ENCODE measurements at places on chromosomes 5 and 9. TPM values are rescaled to one million over a fixed set of nuclear protein-coding genes. Genes with fewer than 3 reads are reported as not detected.

The STKLD1 gene
- 1.5 TPM for polyA plus RNA-seq

DNA sequence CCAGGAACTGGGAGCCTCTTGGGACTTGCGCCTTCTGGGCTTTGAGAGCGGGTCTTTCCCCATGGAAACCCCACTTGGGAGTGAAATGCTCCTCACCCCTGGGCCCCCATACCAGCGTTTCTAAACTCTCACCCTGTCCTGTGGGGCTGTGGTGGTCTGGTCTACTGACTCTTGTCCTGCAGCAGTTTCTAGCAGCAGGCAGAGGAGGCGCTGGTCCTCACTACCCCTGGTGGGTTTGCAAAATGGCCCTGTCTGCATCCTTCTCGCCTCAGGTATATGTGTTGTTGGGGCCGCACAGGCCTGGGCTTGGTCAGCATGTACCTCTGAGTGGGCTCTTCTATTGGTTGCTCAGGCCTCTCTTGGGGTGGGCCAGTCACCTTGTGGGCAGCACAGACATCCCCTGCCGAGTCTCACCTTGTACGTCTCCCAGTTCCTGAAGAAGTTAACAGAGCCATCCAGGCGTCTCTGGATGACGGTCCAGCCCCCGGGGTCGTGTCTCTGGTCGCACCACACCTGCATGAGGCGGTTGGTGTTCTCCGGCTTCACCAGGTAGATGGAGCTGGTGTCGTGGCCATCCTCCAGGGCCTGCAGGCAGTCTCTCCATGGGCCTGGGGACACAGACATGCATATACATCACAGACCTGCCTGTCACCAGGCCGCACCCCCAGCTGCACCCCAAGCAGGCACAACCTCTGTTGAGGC lies 29.0 kb downstream of the ANGPTL2 start:
- no peak for DNase-seq

GRCh38 chr9:110869931-110870330 lies 168.3 kb downstream of the LPAR1 start:
- DNase-seq, result no peak

- DNase-seq, result no peak
Measured at GRCh38 chr5:148014276-148014675, 49.5 kb upstream of the SPINK5 start.

DNA sequence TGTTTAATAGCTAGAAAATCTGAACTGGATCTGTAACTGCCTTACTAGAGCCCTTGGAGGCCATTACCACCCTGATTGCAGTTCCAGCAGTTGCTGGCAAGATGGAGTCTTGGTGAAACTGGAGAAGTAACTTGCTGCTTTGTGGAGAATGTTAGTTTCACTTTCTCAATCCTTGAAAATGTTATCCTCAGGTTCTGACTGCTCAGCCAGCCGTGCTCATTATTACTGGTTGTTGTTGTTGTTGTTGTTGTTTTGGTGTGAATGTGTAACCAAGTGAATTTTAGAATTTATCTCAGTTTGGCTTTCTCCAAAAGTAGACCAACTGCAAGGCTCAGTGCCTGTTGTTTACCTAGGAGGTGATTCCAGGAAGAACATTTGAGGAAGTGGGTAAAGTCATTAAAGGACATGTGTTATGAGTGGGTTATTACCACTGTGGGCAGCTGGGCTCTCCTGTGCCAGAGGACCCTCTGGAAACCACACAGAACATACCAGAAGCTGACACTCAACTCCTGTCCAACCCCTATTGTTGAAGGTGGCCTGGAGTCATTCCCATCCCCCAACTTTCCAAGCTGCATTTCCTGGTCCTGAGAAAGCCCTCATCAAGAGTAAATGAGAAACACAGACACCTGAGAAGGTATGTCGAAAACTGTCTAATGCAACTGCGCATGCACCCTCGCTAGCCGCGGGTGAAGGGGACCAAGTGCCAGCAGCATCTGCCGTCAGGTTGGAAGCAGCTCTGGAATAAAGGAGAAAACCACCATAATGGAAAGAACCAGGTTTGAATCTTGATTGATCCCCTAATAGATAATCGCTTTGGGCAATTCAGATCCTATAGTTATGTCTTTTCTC lies 111.6 kb downstream of the CMYA5 start:
- peak; percentile 32 for DNase-seq

GRCh38 chr5:90740244-90740799 lies 181.7 kb downstream of the ADGRV1 start:
- DNase-seq, result no peak

The SLC36A1 gene
- polyA plus RNA-seq, result 21.6 TPM

DNA sequence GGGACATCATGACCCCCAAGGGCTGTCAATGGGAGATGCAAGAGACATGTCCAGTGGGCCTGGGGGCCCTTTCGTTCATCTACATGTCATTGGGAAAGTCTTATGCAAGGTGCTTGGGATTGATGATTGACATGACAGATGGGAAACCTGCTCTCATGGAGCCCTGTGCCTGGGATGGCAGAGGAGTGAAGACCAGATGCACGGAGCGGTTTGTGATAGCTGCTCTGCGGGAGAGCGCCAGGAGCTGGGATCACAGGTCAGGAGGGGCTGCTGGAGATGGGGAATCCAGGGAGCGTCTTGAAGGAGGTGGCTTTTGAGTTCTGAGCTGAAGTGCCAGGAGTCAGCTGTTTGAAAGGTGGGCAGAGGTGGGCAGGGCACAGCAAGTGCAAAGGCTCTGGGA lies 104.3 kb downstream of the FGF18 start:
- no peak for DNase-seq

GRCh38 chr5:116788851-116789403 lies 214.3 kb upstream of the SEMA6A start:
- DNase-seq, result no peak

The TPPP gene
- 7.7 TPM for polyA plus RNA-seq

DNA sequence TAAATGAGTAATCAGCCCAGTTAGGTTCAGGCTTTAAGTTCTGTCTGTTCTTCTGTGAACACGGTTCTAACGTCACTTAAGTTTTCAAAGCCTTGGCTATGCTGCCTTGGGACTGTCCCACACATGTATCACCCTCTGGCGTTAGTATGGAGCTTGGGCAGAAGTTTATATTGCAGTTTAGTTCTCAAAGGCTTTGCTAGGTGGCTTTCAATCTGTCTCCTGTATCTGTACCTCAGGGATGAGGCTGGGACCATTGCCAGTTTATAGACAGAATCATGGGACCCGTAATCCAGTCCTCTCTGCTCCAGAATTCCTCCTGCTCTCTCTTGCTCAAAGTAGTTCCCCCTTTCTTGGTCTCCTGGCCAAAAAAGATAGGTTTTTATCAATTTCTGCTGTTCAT lies 12.1 kb downstream of the C9orf40 start:
- DNase-seq, result peak; percentile 6

GRCh38 chr9:125699870-125700269 lies 7.1 kb downstream of the MAPKAP1 start:
- no peak for DNase-seq

The HMCN2 gene
- polyA plus RNA-seq, result 7.5 TPM

The SLC45A2 gene
- 0.65 TPM for polyA plus RNA-seq

The TRIP13 gene
- 7.8 TPM for polyA plus RNA-seq

GRCh38 chr9:118975736-118976135 lies 393.5 kb downstream of the BRINP1 start:
- no peak for DNase-seq

DNA sequence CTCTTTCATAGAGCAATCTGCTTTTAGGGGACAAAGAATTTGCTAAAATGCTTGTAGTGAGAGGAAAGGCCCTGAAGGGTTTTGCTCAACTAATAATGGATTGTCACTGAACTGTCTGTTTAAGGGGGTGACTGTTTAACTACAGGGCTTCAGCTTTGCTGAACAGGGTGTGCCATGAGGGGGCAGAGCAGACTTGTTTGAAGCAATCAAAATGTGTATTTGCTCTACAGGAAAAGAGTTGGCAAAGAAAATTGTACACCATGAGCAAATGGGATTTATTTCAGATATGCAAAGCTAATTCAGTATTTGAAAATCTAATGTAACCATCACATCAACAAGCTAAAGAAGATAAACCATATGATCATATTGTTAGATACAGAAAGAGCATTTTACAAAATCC lies 154.3 kb downstream of the GABRG2 start:
- no peak for DNase-seq

DNA sequence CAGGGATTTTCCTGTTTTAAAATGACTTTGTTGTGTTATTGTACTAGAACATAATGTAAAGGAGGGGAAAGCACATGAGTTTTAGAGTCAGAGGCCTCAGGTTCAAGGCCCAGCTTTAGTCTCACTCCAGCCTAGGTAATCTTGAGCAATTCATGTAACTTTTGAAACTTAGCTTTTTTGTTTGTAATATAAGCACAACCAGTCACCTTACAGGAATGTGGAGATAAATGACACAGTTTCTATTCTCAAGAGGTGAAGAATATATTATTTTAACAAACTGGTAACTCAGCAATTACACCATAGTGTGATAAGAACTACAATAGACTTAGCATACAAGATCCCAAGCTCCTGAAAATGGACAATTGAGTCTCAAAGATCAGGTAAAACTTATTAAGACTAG lies 51.2 kb downstream of the ADAMTS19 start:
- no peak for DNase-seq

- no peak for DNase-seq
Measured at GRCh38 chr5:141669520-141669919, 12.5 kb downstream of the ARAP3 start.

- DNase-seq, result no peak
Measured at GRCh38 chr5:17309462-17309861, 92.0 kb downstream of the BASP1 start.

The SLC26A2 gene
- polyA plus RNA-seq, result 8.6 TPM

The TMEFF1 gene
- 2.7 TPM for polyA plus RNA-seq

GRCh38 chr5:136062366-136063274 lies 33.8 kb downstream of the TGFBI start:
- DNase-seq, result no peak

GRCh38 chr5:151347369-151347768 lies at the start of gene SLC36A2:
Gene SLC36A2, minus strand, starts transcription at chr5:151347559. Its CDS starts 99 bp downstream, at chr5:151347460.
- DNase-seq, result no peak

GRCh38 chr5:176803068-176803942 lies 7.1 kb upstream of the UNC5A start:
- DNase-seq, result no peak

The GLRA1 gene
- polyA plus RNA-seq, result not detected

DNA sequence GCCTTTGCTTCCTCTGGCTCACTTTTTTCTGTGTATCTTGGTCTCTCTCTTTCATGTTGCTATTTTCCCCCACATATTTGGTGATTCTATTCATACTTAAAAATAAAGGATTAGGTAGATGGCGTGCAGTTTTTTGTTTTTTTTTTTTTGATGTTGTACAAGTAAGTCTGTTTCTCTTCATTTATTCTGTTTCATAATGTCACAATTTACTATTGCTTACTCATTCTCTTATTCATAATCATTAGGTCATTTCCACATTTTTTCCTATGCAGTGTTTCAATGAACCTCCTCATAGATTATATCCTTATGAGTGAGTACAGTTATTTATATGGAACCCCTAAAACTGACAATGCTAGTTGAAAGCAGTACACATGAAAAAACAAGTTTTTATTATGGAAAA lies 136.3 kb downstream of the APBA1 start:
- no peak for DNase-seq

- DNase-seq, result no peak
Measured at GRCh38 chr9:88653911-88654310, 118.9 kb downstream of the NXNL2 start.

- DNase-seq, result no peak
Measured at GRCh38 chr9:91921371-91921770, 28.7 kb downstream of the ROR2 start.

DNA sequence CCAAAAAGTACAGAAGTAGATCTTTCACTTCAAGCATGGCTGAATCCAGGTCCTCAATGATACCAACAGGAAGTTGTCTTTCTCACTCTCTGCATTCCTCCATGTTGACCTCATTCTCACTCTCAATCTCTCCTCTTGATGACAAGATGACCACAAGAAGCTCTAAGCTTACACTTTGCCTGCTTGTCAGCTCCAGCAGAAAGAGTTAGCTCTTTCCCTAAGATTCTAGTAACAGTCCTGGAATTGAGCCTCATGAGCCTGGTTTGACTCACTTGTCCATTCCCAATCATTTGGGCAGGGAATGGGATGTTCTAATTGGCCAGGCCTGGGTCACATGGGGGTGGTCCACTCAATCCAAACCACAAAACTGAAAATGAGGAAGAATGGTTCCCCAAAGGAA lies 3.3 kb upstream of the CLTA start:
- no peak for DNase-seq

- DNase-seq, result no peak
Measured at GRCh38 chr5:77761606-77762005, 14.5 kb downstream of the TBCA start.

DNA sequence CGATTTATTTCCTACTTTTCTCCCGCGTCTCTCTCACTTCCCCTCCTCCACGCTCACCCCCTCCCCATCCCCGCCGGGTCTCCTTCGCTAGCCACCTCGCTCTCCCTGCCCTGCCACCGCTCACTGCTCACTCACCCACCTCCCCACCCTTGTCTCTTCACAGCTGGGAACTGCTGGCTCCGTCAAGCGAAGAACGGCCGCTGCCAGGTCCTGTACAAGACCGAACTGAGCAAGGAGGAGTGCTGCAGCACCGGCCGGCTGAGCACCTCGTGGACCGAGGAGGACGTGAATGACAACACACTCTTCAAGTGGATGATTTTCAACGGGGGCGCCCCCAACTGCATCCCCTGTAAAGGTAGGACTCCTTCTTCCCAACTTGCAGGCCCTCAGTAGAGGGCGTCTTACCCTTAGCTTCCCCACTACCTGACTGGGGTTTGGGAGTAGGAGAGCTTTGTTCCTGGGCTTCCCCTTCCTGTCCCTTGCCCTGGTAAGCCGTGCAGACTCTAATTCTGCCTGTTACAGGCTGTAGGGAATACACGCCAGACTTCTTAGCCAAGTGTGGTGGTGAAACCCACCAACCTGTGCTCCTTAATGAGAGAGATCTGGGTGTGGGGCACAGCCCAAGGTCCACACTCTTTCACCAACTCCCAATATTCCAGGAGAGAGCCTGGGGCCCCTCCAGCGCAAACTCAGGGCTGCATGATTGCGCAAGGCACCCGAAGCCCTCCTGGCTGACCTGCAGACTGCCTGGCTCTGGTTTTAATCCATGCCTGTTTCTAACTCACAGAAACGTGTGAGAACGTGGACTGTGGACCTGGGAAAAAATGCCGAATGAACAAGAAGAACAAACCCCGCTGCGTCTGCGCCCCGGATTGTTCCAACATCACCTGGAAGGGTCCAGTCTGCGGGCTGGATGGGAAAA lies 2.5 kb downstream of the FST start:
- DNase-seq, result no peak

- no peak for DNase-seq
Measured at GRCh38 chr9:128225770-128226411, 22.7 kb downstream of the DNM1 start.

The IFNB1 gene
- not detected for polyA plus RNA-seq

The NEURL1B gene
- 40.4 TPM for polyA plus RNA-seq

The HACD4 gene
- 1.4 TPM for polyA plus RNA-seq

GRCh38 chr5:57725658-57726504 lies 243.3 kb upstream of the ACTBL2 start:
- DNase-seq, result no peak

DNA sequence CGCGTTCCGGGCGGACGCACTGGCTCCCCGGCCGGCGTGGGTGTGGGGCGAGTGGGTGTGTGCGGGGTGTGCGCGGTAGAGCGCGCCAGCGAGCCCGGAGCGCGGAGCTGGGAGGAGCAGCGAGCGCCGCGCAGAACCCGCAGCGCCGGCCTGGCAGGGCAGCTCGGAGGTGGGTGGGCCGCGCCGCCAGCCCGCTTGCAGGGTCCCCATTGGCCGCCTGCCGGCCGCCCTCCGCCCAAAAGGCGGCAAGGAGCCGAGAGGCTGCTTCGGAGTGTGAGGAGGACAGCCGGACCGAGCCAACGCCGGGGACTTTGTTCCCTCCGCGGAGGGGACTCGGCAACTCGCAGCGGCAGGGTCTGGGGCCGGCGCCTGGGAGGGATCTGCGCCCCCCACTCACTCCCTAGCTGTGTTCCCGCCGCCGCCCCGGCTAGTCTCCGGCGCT lies at the start of gene DAPK1:
Gene DAPK1, plus strand, starts transcription at position 264 of the 442 bp plus-strand sequence. CDS start 1,211 bp downstream, outside the sequence.
- DNase-seq, result peak; percentile 77

- no peak for DNase-seq
Measured at GRCh38 chr5:125336401-125336800, 590.0 kb upstream of the ZNF608 start.

Measured in hindlimb muscle (tissue), 1 donor.